Osteocyte (in vitro differentiated cells): ENCODE measurements at places on chromosomes 5 and 9. TPM values are rescaled to one million over a fixed set of nuclear protein-coding genes. Genes with fewer than 3 reads are reported as not detected.
A peak's percentile ranks its signal among the peaks of the same experiment; 100 is the strongest.

Gene CD14
- not detected in 2 replicates for total RNA-seq

DNA sequence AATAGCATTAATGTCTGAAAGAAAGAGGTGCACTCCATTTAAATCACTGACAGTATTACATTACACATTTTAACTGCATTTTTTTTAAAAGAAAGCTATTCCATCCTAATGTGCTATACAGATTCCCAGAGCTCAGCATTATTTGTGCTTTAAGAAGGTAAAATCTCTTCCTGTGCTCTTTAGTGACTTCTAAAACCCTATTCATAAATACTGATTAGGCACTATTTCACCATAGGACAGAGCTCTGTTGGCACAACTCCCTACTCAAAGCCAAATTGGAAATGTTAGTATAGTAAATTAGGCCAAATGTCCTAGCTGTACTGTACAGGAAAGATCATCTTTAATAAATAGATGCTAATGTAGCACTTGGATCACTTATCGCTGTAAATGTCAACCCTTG lies 262.5 kb downstream of the TUSC1 start:
- H3K36me3 ChIP-seq: no peaks in the 10 kb centered on the region
- no peak for DNase-seq
- H3K27me3 ChIP-seq: no peaks in the 10 kb centered on the region
- H3K4me1 ChIP-seq: no peaks in the 10 kb centered on the region
- no peak overlapping the region for H3K4me3 ChIP-seq

DNA sequence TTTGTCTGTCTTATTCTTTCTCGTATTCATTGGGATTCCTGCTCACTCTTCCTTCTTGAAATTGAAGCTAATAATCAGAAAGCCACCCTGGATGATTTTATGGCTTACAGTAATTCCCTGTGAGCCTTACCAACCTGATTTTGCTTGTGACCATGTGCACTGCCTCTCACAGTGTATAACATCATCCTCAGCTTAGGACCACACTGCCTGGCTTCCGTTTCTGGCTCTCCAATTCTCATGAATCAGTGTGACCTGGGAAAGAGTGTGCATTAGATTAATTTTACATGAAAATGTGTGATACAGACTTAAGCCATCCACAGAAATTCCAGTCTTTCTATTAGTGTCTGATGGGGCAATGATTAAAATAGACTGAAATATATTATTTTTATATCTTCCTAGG lies 126.8 kb upstream of the DMRT1 start:
- H3K36me3 ChIP-seq: peaks cover 21% of the 10 kb centered on the region
- H3K27ac ChIP-seq: peak overlapping the region; percentile 47
- DNase-seq: no peak
- no peak overlapping the region for H3K4me3 ChIP-seq

GRCh38 chr5:169385636-169386035 lies 84.7 kb upstream of the SLIT3 start:
- no peak overlapping the region for H3K4me3 ChIP-seq
- DNase-seq: no peak
- H3K36me3 ChIP-seq: no peaks in the 10 kb centered on the region
- H3K4me1 ChIP-seq: peaks cover 16% of the 10 kb centered on the region
- H3K27ac ChIP-seq: no peak overlapping the region

Gene SAXO1
- total RNA-seq: not detected in 2 replicates

GRCh38 chr9:37386988-37387387 lies 35.5 kb upstream of the GRHPR start:
- no peak for DNase-seq
- no peak overlapping the region for H3K27ac ChIP-seq
- no peaks in the 10 kb centered on the region for H3K27me3 ChIP-seq
- H3K36me3 ChIP-seq: no peaks in the 10 kb centered on the region
- no peaks in the 10 kb centered on the region for H3K4me1 ChIP-seq

- H3K27me3 ChIP-seq: no peaks in the 10 kb centered on the region
- peaks cover 9% of the 10 kb centered on the region for H3K4me1 ChIP-seq
- H3K27ac ChIP-seq: no peak overlapping the region
- H3K36me3 ChIP-seq: no peaks in the 10 kb centered on the region
- H3K4me3 ChIP-seq: no peak overlapping the region
These were observed 12.4 kb downstream of the PTGS1 start for GRCh38 chr9:122382901-122383850.

DNA sequence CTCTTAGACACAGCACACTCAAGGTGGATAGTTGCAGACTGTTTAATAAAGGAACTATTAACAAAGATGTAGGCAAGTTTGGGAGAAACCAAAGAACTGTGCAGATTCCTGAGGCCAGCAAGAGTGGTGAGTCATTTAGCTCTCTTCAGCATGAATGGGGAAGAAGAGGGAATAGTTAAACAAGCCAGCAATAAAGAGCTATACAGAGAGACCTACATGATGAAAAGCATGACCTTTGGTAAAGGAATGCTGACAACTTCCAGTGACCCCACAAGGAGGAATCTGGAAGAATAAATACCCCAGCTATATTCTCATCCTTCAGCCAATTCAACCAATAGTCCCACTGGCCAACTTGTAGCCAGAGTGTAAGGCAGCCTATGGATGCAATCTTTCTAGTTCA lies 706.0 kb upstream of the GRAMD2B start:
- H3K4me3 ChIP-seq: no peak overlapping the region
- H3K27me3 ChIP-seq: no peaks in the 10 kb centered on the region
- no peaks in the 10 kb centered on the region for H3K36me3 ChIP-seq
- peaks cover 30% of the 10 kb centered on the region for H3K4me1 ChIP-seq

Gene GRXCR2
- total RNA-seq: not detected in 2 replicates

- H3K36me3 ChIP-seq: no peaks in the 10 kb centered on the region
- peaks cover 25% of the 10 kb centered on the region for H3K4me1 ChIP-seq
- no peaks in the 10 kb centered on the region for H3K27me3 ChIP-seq
- peak overlapping the region; percentile 83 for H3K27ac ChIP-seq
- no peak for DNase-seq
- H3K4me3 ChIP-seq: peak overlapping the region; percentile 85
These were observed 883 bp upstream of the RNF145 start for GRCh38 chr5:159210210-159210661.

DNA sequence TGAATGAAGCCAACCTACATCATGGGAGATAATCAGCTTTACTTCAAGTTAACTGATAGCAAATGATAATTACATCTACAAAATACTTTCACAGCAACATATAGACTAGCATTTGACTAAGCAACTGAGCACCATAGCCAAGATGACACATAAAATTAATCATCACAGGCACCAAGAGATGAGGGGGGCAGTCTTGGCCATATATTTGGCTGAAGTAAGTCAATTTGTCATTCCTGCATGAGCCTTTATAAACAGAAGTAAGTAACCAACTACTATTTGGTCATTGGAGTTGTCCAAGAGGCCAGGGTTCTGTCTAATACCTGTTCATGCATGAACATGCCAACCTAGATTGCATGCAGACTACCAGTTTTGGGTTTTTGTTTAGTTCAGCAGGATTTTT lies 53.6 kb downstream of the PDCD1LG2 start:
- peaks cover 9% of the 10 kb centered on the region for H3K4me1 ChIP-seq
- no peaks in the 10 kb centered on the region for H3K27me3 ChIP-seq
- no peak for DNase-seq
- no peak overlapping the region for H3K27ac ChIP-seq
- H3K4me3 ChIP-seq: no peak overlapping the region

DNA sequence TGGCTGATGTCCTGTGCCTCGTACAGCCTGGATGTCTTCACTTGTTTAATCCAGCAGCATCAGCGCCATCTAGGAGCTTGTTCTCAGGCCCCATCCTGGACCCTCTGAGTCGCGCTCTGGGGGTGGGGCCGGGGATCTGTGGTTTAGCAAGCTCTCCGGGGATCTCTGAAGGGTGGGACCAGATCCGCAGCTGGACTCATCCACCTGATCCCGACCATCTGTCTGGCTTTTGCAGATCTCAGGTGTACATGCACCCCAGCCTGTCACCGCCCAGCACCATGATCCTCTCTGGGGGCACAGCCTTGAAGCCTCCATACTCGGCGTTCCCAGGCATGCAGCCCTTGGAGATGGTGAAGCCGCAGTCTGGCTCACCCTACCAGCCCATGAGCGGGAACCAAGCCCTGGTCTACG lies 15.1 kb upstream of the POMT1 start:
- H3K27me3 ChIP-seq: no peaks in the 10 kb centered on the region
- no peaks in the 10 kb centered on the region for H3K4me1 ChIP-seq
- peaks cover 64% of the 10 kb centered on the region for H3K36me3 ChIP-seq

GRCh38 chr9:97615439-97616072 lies 17.6 kb downstream of the TSTD2 start:
- H3K4me3 ChIP-seq: no peak overlapping the region
- no peaks in the 10 kb centered on the region for H3K4me1 ChIP-seq
- H3K27me3 ChIP-seq: no peaks in the 10 kb centered on the region
- DNase-seq: peak; percentile 83
- peaks cover 24% of the 10 kb centered on the region for H3K36me3 ChIP-seq

- no peaks in the 10 kb centered on the region for H3K27me3 ChIP-seq
- peaks cover 12% of the 10 kb centered on the region for H3K36me3 ChIP-seq
- H3K4me3 ChIP-seq: no peak overlapping the region
- no peaks in the 10 kb centered on the region for H3K4me1 ChIP-seq
These were observed 29.9 kb downstream of the TMEM161B start for GRCh38 chr5:88238732-88239131.

Gene NTRK2
- total RNA-seq: 29.4 and 30.9 TPM in 2 replicates

DNA sequence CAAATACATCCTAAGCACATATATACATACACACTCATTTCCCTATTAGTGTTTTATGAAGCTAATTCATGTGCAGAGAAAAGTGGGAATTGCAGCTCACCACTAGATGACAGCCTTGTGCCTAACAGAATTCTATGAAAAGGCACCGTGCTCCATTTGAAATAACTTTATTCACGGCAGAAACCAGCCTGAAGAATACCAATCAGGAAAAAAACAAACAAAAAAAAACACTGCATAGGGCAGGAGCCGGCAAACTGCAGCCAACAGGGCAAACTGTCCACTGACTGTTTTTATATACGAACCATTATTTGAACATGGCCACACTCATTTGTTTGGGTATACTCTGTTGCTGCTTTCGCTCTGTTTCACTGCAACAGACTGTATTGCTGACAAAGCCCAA lies 33.6 kb downstream of the ERMP1 start:
- H3K27me3 ChIP-seq: no peaks in the 10 kb centered on the region
- H3K36me3 ChIP-seq: peaks cover 7% of the 10 kb centered on the region
- H3K27ac ChIP-seq: no peak overlapping the region

DNA sequence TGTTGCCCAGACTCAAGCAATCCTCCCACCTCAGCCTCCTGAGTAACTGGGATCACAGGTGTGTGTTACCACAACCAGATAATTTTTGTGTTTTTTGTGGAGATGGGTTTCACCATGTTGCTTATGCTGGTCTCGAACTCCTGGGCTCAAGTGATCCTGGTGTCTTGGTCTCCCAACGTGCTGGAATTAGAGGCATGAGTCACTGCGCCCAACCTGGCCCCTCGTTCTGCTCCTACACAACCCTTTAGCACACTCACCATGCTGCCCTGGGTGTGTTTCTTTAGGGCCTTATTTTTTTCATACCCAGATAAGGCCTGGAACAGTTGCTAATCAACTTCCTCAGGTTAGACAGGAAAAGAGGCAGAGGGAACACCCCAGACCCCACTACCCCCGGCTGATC lies 2.6 kb downstream of the PDZD2 start:
- no peak for DNase-seq
- no peak overlapping the region for H3K4me3 ChIP-seq
- peaks cover 14% of the 10 kb centered on the region for H3K4me1 ChIP-seq
- H3K36me3 ChIP-seq: no peaks in the 10 kb centered on the region

DNA sequence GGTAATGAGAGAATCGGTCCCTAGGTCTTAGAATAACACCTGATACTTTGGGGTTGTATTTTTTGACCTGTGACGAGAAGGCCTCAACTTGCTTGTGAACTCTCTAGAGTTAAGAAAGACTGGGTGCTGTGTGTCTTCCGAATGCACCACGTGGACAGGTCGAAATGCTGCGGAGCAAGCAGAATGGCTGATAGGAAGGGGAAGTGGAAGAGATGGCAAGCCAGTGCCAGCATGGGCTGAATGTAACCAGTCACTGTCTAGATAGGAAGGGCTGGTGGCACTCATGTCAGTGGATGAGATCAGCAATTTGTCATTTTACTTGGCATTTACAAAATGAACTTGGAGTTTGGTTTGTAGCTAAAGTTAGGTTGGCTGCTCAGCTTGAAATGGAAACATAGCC lies 5.6 kb downstream of the OTULINL start:
- H3K27ac ChIP-seq: no peak overlapping the region
- peaks cover 8% of the 10 kb centered on the region for H3K4me1 ChIP-seq
- H3K36me3 ChIP-seq: no peaks in the 10 kb centered on the region
- peaks cover 70% of the 10 kb centered on the region for H3K27me3 ChIP-seq
- DNase-seq: no peak
- no peak overlapping the region for H3K4me3 ChIP-seq

- no peaks in the 10 kb centered on the region for H3K27me3 ChIP-seq
- no peaks in the 10 kb centered on the region for H3K4me1 ChIP-seq
- no peak overlapping the region for H3K27ac ChIP-seq
- no peaks in the 10 kb centered on the region for H3K36me3 ChIP-seq
These were observed 428.6 kb downstream of the DMAC1 start for GRCh38 chr9:7370988-7371387.

Gene GLRA1
- not detected in 2 replicates for total RNA-seq

Gene SLC6A18
- total RNA-seq: not detected in 2 replicates

GRCh38 chr5:97923496-97923895 lies 740.4 kb upstream of the RIOK2 start:
- no peak overlapping the region for H3K4me3 ChIP-seq
- no peak for DNase-seq

GRCh38 chr9:36423206-36423605 lies 23.1 kb upstream of the RNF38 start:
- no peak for DNase-seq
- no peak overlapping the region for H3K4me3 ChIP-seq
- H3K4me1 ChIP-seq: peaks cover 25% of the 10 kb centered on the region
- H3K36me3 ChIP-seq: peaks cover 8% of the 10 kb centered on the region
- H3K27me3 ChIP-seq: no peaks in the 10 kb centered on the region
- H3K27ac ChIP-seq: no peak overlapping the region

GRCh38 chr9:137149942-137150616 lies 11.1 kb downstream of the GRIN1 start:
- no peaks in the 10 kb centered on the region for H3K4me1 ChIP-seq
- H3K27me3 ChIP-seq: no peaks in the 10 kb centered on the region
- H3K27ac ChIP-seq: no peak overlapping the region
- no peak overlapping the region for H3K4me3 ChIP-seq

GRCh38 chr5:81726297-81726696 lies 24.6 kb downstream of the SSBP2 start:
- H3K27ac ChIP-seq: no peak overlapping the region
- H3K27me3 ChIP-seq: no peaks in the 10 kb centered on the region
- no peaks in the 10 kb centered on the region for H3K36me3 ChIP-seq
- H3K4me3 ChIP-seq: no peak overlapping the region
- H3K4me1 ChIP-seq: peaks cover 29% of the 10 kb centered on the region
- no peak for DNase-seq

GRCh38 chr9:133387680-133388079 lies 11.5 kb downstream of the STKLD1 start:
- no peaks in the 10 kb centered on the region for H3K4me1 ChIP-seq
- H3K4me3 ChIP-seq: no peak overlapping the region
- no peaks in the 10 kb centered on the region for H3K36me3 ChIP-seq
- peaks cover 2% of the 10 kb centered on the region for H3K27me3 ChIP-seq

- no peaks in the 10 kb centered on the region for H3K36me3 ChIP-seq
- H3K27me3 ChIP-seq: no peaks in the 10 kb centered on the region
- H3K4me3 ChIP-seq: no peak overlapping the region
- no peak overlapping the region for H3K27ac ChIP-seq
- peaks cover 19% of the 10 kb centered on the region for H3K4me1 ChIP-seq
These were observed 182.5 kb downstream of the GAS1 start for GRCh38 chr9:86764671-86765343.
